NCI-H1417 (cell line): ENCODE measurements at places on chromosomes 2 and 18.

DNA sequence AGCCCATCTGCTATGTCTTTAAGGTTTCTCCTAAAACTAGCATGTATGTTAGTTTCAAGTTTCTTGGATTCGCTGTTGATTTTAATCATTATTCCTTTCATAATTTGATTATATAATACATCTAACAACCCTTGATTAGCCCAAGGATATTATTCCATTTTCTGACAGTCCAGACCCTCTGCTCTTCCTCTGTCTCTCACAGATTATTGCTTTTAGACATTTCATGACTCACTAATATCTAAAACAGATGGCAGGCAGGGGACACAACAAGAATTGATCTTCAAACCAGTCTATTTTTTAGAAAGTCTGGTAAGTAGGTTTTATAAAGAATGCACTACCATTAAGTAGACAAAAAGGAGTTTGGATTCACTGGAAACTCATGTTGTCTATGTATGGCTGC is 162.2 kb downstream of the ANKRD44 start:
- no peak for DNase-seq

DNA sequence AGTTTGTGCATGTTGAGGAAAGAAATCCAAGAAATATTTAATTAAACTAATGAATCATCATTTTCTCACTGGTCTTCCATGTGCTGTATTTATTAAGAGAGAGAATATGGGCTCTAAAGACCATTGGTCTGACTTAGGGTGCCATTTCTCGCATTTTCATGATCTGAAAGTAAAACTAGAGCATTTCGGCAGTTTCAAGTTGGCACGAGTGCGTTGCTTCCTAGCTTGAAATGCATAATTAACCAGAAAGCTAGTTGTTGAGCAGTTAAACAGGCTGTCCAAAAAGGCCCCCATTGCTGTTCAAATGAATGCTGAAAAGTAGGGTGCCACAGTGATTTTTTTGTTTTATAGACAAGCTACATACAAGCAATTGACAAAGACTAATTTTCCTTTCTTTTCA is 47.4 kb downstream of the SLC8A1 start:
- no peak for DNase-seq

GRCh38 chr2:119126650-119127049 is 31.9 kb downstream of the C1QL2 start:
- no peak for DNase-seq

DNA sequence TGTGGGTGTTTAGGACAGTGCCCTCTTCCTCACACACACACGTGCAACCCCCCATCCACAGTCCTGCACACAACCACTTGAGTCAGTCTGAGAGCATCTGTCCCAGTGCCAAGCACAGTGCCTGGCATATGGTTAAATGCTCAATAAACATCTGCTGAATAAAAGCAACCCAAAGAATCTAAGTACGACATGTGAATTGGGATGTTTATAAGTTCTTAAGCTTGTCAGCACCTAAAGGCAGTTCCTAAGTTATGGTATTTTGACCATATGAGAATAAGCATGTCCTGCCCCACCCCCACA is 37.8 kb downstream of the CAPN13 start:
- no peak for DNase-seq

GRCh38 chr2:235769046-235769445 is 275.2 kb downstream of the AGAP1 start:
- DNase-seq = no peak

DNA sequence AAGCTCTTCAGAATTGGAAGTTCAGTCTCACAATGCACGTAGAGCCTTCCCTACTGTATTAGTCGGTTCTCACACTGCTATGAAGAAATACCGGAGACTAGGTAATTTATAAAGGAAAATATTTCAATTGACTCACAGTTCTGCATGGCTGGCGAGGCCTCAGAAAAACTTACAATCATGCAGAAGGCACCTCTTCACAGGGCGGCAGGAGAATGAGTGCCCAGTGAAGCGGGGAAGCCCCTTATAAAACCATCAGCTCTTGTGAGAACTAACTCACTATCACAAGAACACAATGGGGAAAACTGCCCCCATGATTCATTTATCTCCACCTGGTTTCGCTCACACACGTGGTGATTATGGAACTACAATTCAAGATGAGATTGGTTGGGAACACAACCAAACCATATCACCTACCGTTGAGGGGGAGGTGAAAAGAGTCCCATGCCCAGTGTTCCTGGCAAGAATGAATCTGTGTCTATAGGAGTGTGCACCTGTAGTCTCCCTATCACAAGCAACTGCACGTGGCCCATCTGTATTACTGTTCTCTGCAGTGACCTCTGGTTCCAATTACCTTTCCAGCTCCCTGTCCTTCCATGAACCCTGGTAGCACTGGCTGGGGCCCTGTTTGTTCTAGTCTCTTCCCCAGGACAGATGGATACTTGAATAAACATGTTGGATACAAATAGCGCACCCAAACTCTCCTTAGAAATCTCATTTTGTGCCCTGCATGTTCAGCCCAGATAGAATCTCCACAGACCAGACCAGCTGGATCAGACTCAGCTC is 44.4 kb upstream of the ATL2 start:
- no peak for DNase-seq

DNA sequence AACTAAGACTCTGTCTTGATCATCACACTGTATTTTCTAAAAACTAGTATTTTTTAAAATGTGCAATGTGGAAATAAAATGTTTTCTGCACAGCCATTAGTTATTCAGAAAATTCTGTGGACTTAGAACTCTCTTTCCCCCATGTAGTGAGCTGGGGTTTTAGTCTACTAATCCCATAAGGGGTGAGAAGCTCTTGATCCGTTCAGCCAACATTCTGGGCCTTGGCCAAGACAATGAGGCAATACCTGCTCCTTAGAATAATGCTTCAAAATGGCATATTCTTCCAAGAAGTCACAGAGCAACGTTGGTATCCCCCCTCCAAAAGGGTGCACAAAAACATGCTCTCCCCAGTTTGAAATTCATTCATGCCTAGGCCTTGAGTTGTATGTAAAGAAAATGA is 4.0 kb downstream of the REEP1 start:
- no peak for DNase-seq

- no peak for DNase-seq
Observed at GRCh38 chr2:137893145-137893544, 71.1 kb upstream of the HNMT start.

GRCh38 chr2:107146181-107146580 is 260.2 kb upstream of the ST6GAL2 start:
- no peak for DNase-seq

- DNase-seq = no peak
Observed at GRCh38 chr2:201808027-201808426, 1.7 kb downstream of the CDK15 start.

DNA sequence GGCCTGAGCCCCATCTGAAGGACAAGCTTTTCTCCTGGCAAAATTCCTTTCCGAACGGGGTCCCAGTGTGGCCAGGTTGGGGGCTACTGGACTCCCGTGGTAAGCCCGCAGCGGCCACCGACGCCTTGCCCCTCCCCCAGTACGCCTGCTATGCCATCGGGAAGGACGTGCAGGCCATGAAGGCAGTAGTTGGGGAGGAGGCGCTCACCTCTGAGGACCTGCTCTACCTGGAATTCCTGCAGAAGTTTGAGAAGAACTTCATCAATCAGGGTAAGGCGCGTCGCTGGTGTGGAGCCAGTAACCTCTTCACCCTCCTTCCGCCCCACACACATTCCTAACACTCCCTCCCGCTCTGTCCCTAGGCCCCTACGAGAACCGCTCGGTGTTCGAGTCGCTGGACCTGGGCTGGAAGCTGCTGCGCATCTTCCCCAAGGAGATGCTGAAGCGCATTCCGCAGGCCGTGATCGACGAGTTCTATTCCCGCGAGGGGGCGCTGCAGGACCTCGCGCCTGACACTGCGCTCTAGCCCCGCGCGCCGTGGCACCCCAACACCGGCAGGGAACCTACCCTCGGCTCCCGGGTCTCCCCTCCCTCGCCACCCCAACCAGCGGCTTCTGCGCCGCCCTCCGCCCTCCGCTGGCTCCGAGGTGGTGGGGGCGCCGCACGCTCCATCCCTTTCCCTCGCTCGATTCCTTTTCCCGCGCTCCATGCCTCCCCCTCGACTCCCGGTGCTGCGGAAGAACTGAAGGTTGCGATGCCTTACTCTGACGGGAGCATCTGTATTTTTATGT is 13.6 kb upstream of the ANKRD53 start:
- DNase-seq = no peak
